ENCODE measurements at places on chromosomes 6 and 20. TPM values are rescaled to one million over a fixed set of nuclear protein-coding genes. Genes with fewer than 3 reads are reported as not detected.

COMMD7 gene
- 30.2 TPM for total RNA-seq

NHSL1 gene
- total RNA-seq: 13.9 TPM

GABRR1 gene
- total RNA-seq: not detected

GTSF1L gene
- total RNA-seq: not detected

DLL1 gene
- 11.4 TPM for total RNA-seq

PNLDC1 gene
- total RNA-seq: not detected

OTOR gene
- not detected for total RNA-seq

FNDC1 gene
- total RNA-seq: 13.6 TPM

GPR6 gene
- not detected for total RNA-seq

ADGRB3 gene
- total RNA-seq: 1.8 TPM

HLA-DRB5 gene
- 25.6 TPM for total RNA-seq

DNA sequence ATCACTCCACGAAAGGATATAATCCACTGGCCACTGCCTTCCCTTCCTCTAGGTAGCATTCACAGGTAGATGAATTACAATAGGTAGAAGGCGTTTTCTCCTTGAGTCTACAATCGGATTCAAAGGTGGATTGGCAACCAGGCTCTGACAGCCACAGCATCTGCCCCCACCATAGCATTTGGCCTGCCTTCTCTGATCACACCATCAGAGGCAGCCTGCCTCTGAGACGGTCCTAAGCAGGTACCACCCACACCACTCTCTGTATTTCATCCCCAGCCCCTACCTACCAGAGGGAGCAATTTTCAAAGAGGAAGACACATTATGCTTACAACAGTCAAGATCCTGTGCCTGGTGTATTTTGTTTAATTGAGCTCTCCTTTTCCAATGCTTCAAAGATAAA, 210.5 kb upstream of the SPTLC3 start:
- no peak overlapping the region for H3K4me3 ChIP-seq
- H3K36me3 ChIP-seq: no peaks in the 10 kb centered on the region
- H3K27me3 ChIP-seq: no peaks in the 10 kb centered on the region
- no peak for DNase-seq
- no peaks in the 10 kb centered on the region for H3K4me1 ChIP-seq

GRCh38 chr20:43066125-43066524, 123.6 kb downstream of the PTPRT start:
- H3K27ac ChIP-seq: no peak overlapping the region
- H3K27me3 ChIP-seq: no peaks in the 10 kb centered on the region
- no peak for DNase-seq
- H3K4me1 ChIP-seq: no peaks in the 10 kb centered on the region
- no peaks in the 10 kb centered on the region for H3K36me3 ChIP-seq

DNA sequence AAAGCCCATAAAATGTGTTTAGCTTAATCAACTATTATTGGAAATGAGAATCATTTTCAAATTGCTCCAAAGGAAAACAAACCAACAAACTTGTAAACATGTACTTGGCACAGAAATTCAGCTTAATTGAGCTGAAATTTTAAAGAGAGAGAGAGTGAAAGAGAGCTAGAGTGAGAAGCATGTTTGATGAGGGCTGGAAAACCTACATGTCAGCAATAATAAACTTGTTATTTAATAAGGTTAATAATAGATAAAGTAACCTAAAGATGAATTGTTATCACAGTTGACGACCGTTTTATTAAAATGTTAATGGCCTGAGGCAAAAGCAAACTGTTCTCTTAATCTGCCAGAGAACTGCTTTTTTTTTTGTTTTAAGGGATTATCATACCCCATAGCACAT, 496.1 kb downstream of the RNF144B start:
- no peaks in the 10 kb centered on the region for H3K36me3 ChIP-seq
- H3K27me3 ChIP-seq: no peaks in the 10 kb centered on the region
- H3K4me3 ChIP-seq: no peak overlapping the region
- DNase-seq: no peak

DNA sequence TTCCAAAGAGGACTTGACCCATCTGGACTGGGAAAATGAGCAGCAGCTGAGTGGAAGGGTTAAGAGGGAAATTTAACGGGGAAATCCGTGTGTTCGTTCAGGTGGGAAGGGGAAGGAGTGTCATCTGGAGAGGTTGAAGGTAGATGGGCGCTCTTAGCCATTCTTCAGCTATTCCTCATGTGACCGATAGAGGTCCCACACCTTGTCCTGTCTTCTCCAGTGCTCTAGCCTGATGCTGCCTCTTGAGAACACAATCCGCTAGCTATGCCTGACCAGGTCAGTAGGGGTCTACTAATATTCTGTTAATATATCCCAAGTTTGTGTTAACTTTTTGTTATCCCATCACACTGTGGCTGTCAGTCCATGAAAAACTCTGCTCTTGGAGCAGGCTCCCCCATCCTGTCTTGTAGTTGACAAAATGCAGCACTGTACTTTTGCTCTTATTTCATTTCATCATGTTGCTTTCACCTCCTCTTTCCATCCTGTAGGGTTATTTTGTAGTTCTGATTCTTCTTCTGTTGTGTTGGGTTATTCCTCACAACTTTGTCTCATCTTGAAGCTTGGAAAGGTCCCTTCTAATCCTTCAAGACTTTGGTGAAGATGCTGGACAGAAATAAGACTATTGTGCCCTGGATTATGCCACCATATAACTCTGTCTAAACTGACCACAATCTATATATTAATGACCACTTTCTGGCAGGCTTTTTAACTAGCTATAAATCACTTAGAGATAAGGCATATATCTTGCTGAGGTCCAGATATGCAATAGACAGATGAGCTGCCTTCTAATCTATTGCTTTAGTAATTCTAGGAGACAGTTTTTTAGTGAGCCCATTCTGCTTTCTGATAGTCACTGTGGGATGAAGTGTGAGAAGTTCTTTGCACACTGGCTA, 123.4 kb upstream of the SUPT3H start:
- H3K27ac ChIP-seq: no peak overlapping the region
- peaks cover 7% of the 10 kb centered on the region for H3K4me1 ChIP-seq
- no peaks in the 10 kb centered on the region for H3K36me3 ChIP-seq
- DNase-seq: no peak
- no peaks in the 10 kb centered on the region for H3K27me3 ChIP-seq

DNA sequence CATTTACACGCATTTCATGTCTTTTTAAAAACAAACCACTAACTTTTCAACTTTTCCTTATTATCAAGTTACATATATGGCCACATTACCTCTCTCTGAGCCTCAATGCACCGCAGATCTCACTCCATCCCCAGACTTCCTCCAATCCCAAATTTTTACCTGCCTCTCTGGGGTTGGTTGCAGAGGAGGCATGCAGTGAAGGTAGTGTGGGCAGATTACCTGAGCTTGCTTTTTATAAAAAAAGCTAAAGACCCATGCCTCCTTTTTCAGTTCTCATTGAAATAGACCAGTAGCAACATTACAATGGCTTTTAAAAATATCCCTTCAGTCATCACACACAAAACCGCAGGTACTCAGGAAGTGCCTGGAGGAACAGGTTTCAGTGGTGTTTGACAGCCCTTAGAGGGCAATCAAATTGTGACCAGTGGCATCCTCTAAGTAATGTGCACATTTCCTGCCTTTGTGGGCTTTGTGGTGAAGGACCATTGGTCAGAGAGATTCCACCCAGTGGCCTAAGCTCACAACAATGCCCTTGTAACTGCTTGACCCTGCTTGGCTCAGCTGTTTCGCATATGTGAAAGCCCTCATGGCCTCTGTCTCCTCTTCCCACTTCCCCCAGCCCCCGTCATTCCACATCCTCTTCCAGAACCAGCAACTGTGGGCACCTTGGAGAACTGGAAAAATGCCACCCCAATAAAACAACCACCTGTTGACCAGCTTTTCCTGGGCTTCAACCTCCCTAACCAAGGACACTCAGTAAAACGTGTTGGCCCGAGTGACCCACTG, 30.2 kb upstream of the IL17A start:
- H3K36me3 ChIP-seq: no peaks in the 10 kb centered on the region
- H3K4me1 ChIP-seq: peaks cover 4% of the 10 kb centered on the region
- no peaks in the 10 kb centered on the region for H3K27me3 ChIP-seq
- H3K27ac ChIP-seq: no peak overlapping the region
- no peak for DNase-seq

GRCh38 chr6:146546443-146547043, 2.9 kb downstream of the RAB32 start:
- peaks cover 12% of the 10 kb centered on the region for H3K4me1 ChIP-seq
- H3K27ac ChIP-seq: no peak overlapping the region
- H3K36me3 ChIP-seq: no peaks in the 10 kb centered on the region
- no peaks in the 10 kb centered on the region for H3K27me3 ChIP-seq
- H3K4me3 ChIP-seq: no peak overlapping the region
- no peak for DNase-seq

- no peaks in the 10 kb centered on the region for H3K27me3 ChIP-seq
- H3K27ac ChIP-seq: no peak overlapping the region
- no peaks in the 10 kb centered on the region for H3K4me1 ChIP-seq
- H3K36me3 ChIP-seq: no peaks in the 10 kb centered on the region
- no peak overlapping the region for H3K4me3 ChIP-seq
Measured at GRCh38 chr20:37260923-37261322, 691 bp downstream of the GHRH start.

- H3K36me3 ChIP-seq: no peaks in the 10 kb centered on the region
- no peak overlapping the region for H3K4me3 ChIP-seq
- peak; percentile 11 for DNase-seq
- H3K27ac ChIP-seq: peak overlapping the region; percentile 63
Measured at GRCh38 chr20:13259921-13260320, 38.8 kb downstream of the ISM1 start.

DNA sequence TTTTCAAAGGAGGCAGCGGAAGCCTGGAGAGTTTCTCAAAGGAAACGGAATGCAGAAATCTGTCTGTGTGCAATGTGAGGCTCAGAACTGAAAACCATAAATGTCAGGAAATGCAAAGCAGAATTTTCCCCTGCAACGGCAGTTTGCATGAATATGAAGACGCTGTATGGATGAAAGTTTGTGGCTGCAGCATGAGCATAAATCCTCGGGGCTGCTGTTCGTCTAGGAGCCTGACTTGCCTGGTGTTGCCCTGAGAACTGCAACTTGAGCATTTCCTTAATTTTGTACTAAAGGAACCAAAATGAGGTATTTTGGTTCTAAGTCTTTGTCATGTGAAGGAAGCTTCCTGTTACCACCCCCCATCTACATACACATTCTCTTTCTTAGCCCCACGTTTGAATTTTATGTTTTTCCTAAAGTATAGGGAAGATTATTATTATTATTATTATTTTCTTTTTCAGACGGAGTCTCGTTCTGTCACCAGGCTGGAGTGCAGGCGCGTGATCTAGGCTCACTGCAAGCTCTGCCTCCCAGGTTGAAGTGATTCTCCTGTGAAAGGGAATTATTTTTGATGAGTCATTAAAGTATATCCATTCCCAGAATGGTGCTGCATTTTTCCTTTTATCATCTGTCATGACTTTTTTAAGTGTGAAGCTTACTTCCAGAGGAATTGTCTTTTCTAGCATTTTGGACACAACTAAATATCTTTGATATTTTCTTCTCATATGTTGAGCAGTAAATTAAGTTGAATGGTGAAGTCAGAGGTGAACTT, 33.1 kb downstream of the MTHFD1L start:
- H3K4me1 ChIP-seq: peaks cover 20% of the 10 kb centered on the region
- no peak for DNase-seq
- H3K27ac ChIP-seq: no peak overlapping the region
- H3K36me3 ChIP-seq: no peaks in the 10 kb centered on the region

DNA sequence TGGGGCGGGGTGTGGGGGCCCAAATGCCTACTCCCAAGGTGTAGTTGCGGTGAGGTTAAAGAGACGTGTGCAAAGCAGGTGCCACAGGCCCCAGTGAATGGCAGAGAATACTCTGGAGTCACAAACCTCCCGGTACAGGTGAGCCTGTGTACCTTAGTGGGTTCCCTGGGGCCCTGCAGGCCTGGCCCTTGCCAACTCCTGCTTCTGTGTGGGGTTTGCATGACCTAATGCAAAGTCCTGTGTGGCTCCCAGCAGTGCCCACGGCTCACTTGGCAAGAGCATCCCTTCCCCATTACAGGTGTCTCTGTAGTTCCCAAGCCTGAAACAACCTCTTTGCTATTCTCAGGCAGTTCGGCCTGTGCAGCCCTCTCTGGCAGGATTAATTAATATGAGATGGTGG, 17.5 kb downstream of the SPDEF start:
- no peak overlapping the region for H3K27ac ChIP-seq
- H3K36me3 ChIP-seq: no peaks in the 10 kb centered on the region
- H3K27me3 ChIP-seq: no peaks in the 10 kb centered on the region
- DNase-seq: no peak
- no peak overlapping the region for H3K4me3 ChIP-seq

GRCh38 chr20:58550275-58551059, 35.3 kb upstream of the APCDD1L start:
- no peaks in the 10 kb centered on the region for H3K4me1 ChIP-seq
- H3K4me3 ChIP-seq: no peak overlapping the region
- H3K27me3 ChIP-seq: no peaks in the 10 kb centered on the region
- H3K27ac ChIP-seq: no peak overlapping the region

DNA sequence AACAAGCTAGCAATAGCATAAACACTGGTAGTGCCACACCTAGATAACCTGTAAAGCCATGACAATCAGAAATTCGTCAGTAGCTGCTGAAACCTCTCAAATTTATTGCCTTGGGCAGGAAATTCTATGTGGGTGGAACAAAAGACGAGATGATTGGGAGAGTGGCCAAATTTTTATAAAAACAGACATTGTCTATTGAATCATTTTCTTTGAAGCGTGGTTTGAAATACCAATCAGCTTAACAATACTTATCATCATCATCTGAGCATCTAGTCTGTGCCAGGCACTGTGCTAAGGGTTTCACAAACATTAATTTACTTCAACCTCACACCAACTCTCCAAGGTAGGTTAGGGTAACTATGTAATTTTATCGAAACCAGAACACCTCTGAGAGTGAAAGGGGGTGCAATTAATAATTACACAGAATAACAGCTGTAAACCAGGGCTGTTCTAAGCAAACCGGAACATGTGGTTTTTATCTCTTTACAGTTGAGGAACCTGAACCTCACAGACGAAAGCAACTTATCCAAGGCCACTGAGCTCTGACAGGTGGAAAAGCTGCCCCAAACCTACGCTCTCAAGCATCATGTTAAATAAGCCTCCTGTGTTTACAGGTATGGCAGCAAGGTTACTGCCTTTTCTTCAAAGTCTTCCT, 43.4 kb downstream of the NHSL1 start:
- no peaks in the 10 kb centered on the region for H3K4me1 ChIP-seq
- no peak for DNase-seq
- no peaks in the 10 kb centered on the region for H3K36me3 ChIP-seq
- no peak overlapping the region for H3K4me3 ChIP-seq
- no peaks in the 10 kb centered on the region for H3K27me3 ChIP-seq

GRCh38 chr20:8693709-8694108, 375.2 kb upstream of the PLCB4 start:
- H3K4me1 ChIP-seq: no peaks in the 10 kb centered on the region
- no peak overlapping the region for H3K27ac ChIP-seq
- H3K36me3 ChIP-seq: no peaks in the 10 kb centered on the region
- H3K27me3 ChIP-seq: no peaks in the 10 kb centered on the region
- H3K4me3 ChIP-seq: no peak overlapping the region

- no peak for DNase-seq
- no peaks in the 10 kb centered on the region for H3K4me1 ChIP-seq
- H3K36me3 ChIP-seq: no peaks in the 10 kb centered on the region
- H3K27ac ChIP-seq: no peak overlapping the region
Measured at GRCh38 chr6:140620496-140620895, 1246.0 kb upstream of the CITED2 start.

GRCh38 chr20:33431797-33432381, 11.7 kb downstream of the SNTA1 start:
- H3K27ac ChIP-seq: peak overlapping the region; percentile 92
- no peaks in the 10 kb centered on the region for H3K27me3 ChIP-seq
- peaks cover 3% of the 10 kb centered on the region for H3K36me3 ChIP-seq
- peak; percentile 59 for DNase-seq
- no peak overlapping the region for H3K4me3 ChIP-seq
- peaks cover 40% of the 10 kb centered on the region for H3K4me1 ChIP-seq

GRCh38 chr6:23140871-23141270, 571.5 kb downstream of the HDGFL1 start:
- H3K4me1 ChIP-seq: no peaks in the 10 kb centered on the region
- H3K27ac ChIP-seq: no peak overlapping the region
- no peaks in the 10 kb centered on the region for H3K36me3 ChIP-seq
- H3K27me3 ChIP-seq: no peaks in the 10 kb centered on the region
- no peak overlapping the region for H3K4me3 ChIP-seq
- DNase-seq: no peak
